ENCODE measurements at places on chromosomes 4 and X.

- DNase-seq, result no peak
Measured at GRCh38 chr4:61992351-61992750, 792.2 kb downstream of the ADGRL3 start.

GRCh38 chr4:165738571-165738970 lies 134.5 kb upstream of the TLL1 start:
- no peak for DNase-seq

GRCh38 chr4:89230271-89230670 lies 77.3 kb downstream of the GPRIN3 start:
- no peak for DNase-seq

GRCh38 chr4:25722964-25723363 lies 67.3 kb downstream of the SLC34A2 start:
- no peak for DNase-seq

GRCh38 chrX:30468471-30468870 lies 109.1 kb downstream of the TASL start:
- DNase-seq, result no peak

- DNase-seq, result no peak
Measured at GRCh38 chrX:1493412-1493811, 40.7 kb upstream of the ASMTL start.

- DNase-seq, result no peak
Measured at GRCh38 chr4:38055566-38055965, 95.4 kb downstream of the PTTG2 start.

GRCh38 chr4:26086621-26087441 lies 172.8 kb downstream of the SMIM20 start:
- no peak for DNase-seq

- no peak for DNase-seq
Measured at GRCh38 chr4:137794764-137795254, 262.5 kb upstream of the PCDH18 start.

DNA sequence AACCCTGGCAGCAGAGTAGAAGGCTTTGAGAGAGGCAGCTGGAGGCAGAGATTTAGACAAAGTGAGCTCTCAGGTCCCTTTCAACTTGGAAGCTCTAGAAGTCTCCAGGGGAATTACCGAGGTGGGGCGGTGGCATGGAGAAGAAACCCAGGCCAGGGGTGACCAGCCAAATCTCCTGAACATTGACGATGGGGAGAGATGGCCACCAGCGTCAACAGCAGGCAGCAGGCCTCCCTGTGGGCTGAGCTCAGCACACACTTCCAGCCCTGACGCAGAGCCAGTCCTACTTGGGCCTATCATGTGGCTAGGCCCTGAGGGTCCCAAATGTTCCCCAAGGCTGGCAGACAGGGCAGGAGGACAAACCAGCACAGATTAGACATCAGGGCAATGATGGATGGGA lies 187.8 kb downstream of the BCOR start:
- no peak for DNase-seq

DNA sequence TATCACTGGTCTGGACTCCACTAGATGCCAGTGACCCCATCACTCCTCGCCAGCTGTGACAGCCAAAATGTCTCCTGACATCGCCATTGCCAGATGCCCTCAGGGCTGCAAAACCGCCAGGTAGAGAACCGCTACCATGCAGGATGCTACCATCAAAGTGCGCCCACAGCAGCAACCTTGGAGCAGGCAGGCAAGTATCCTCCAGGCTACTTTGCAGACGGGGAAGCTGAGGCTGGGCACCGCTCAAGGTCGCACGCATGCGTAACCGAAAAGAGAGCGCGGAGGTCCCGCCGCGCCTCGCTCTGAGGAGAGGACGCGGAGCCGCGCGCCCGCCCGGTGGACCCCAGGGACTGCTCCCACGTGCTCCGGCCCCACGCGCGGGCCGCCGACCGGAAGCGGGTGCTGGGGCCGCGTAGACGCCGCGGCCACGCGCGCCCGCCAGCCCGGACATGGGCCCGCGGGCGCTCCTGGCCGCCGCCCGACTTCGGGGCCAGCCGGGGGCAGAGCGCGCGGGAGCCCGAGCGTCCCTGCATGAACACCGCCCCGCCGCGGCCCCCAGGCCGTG lies at the start of gene STS:
Gene STS, plus strand, starts transcription at position 300 of the 565 bp plus-strand sequence. CDS start 105,488 bp downstream, outside the sequence.
- DNase-seq, result peak; percentile 49

GRCh38 chr4:2947926-2948325 lies 15.3 kb downstream of the NOP14 start:
- DNase-seq, result no peak

GRCh38 chrX:84189125-84189524 lies 1.1 kb upstream of the RPS6KA6 start:
- no peak for DNase-seq

DNA sequence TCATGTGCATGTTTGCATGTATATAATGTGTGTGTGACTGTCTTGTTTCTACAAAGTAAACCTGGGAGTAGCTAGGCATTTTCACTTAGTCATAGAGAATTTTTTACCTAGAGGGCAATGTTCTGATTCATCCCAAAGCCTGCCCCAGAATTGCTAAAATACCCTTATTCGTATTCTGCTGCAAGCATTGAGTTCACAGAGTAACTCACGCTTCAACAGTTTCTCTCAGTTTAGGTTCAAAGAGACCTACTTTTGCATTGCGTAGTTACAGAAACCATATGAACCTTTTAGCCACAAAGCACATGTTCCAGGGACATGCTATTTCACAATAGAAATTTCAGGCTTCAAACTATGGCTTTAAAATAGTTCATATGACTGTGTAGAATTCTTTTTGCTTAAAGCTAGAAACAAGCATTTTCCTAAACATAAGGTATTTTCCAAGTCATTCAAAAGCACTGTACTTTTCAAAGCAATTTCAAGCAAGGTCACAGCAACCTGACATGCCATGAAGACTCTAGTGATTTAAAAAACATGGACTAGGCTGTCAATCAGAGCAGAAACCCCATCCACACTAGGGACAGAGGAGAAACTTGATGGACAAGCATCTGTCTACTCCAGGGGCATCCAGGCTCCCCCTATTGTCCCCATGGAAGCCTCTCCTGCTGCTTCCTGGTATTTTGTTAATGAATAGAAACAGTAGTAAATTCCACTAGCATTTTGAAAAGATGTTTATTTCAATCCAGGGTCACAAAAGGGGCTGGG lies 81.5 kb upstream of the MAPK10 start:
- DNase-seq, result no peak

DNA sequence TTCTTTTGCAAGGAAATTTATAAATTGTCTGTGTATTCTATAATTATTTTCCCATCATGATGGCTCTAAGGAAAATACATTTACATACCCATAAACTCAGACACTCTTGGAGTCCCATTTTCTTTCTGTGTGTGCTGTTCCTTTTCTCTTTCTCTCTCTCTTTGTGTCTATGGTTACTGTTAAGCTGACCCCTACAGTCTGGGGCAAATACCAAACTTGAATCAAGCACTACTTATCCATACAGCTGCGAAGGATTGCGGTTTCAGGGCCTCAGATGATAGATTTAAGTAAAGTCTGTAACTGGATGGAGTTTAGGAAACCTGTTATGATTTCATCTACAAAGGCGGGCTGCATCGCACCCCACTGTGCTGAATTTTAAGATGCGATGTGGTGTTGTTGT lies 150.2 kb downstream of the SHROOM3 start:
- no peak for DNase-seq

DNA sequence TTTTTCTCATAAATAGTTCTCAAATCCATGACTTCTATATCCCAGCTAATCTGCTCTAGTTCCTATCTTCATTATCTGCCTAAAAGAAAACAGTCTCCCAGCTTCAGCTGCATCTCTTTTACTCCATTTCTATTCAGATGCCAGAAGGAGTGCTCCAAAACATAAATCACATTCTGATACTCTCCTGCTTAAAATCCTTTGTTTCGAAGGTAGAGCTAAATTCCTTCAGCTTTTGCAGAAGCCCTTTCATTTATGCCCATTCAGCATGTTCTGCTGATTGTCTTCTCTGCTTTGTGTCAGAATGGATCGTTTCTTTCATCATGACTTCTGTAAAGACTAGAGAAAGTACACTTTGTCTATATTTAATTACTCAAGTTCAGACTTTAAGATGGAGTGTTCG lies 440.1 kb upstream of the SMIM31 start:
- DNase-seq, result no peak
